ENCODE measurements at places on chromosomes 7 and 10.

DNA sequence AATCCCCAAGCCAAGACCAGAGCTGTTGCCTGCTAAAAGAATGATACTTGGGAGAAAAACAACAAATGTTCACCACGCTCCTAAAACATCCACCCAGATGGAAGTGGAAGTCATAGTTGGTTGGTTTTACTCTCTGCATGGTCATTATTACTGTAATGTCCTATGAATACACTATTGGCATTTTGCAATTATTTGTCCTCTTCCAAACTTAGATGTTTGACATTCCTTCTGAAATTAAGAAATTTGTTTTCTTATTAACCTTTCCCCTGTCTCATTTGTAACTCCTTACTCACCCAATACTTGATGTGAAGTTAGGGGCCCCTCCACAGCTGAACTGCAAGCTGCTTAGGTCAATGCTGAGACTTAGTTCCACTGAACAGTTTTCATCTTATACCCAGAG is 383.3 kb downstream of the INHBA start:
- DNase-seq: no peak

DNA sequence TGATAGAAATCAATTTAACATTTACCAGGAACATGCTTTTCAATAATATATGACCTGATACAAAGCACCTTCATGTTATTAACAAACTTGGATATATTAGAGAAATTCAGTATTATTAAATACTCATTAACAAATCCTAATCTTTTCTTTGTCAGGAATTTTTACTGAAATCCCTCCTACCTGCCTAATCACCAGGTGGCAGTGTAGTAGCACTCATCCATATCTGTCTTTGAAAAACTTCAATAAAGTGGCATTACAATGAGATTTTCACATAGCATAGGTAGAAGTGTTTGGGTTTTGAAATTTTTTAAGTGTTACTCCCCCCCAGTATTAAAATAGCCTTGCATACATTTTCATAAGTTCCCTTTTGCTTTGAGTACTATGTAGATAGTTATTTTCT is 1246.6 kb upstream of the LRRN3 start:
- no peak for DNase-seq

GRCh38 chr10:79138449-79139123 is 69.8 kb downstream of the ZMIZ1 start:
- no peak for DNase-seq

DNA sequence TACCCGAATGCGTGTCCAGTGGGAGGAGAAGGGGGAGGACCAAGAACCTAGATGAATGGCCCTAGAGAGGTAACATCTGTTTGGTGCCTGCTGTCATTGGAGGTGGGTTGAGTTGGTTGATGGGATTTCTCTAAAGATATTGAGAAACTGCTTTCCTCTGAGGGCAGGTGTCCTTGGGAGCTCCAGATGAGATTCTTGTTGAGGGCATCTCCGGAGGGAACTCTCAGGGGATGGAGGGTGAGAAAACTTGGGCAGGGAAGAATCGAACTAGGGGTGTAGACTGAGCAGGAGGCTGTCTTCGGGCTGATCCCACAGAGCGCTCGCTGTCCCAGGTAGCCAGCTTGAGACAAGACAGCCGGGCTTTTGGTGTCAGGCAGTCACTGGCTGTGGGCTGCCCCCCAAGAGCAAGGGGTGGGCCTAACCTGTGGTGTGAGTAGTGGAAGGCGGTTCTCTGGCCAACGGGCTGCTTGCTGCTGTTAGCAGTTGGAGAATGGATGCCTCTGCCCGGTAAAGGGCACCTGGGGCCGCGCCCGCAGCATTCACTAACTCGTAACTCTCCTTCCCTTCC is 3.7 kb downstream of the IRF5 start:
- DNase-seq: no peak

GRCh38 chr7:11760372-11760771 is 71.6 kb downstream of the THSD7A start:
- DNase-seq: peak; percentile 94

- DNase-seq: no peak
These were observed 265.7 kb upstream of the IMMP2L start for GRCh38 chr7:111827863-111828504.

DNA sequence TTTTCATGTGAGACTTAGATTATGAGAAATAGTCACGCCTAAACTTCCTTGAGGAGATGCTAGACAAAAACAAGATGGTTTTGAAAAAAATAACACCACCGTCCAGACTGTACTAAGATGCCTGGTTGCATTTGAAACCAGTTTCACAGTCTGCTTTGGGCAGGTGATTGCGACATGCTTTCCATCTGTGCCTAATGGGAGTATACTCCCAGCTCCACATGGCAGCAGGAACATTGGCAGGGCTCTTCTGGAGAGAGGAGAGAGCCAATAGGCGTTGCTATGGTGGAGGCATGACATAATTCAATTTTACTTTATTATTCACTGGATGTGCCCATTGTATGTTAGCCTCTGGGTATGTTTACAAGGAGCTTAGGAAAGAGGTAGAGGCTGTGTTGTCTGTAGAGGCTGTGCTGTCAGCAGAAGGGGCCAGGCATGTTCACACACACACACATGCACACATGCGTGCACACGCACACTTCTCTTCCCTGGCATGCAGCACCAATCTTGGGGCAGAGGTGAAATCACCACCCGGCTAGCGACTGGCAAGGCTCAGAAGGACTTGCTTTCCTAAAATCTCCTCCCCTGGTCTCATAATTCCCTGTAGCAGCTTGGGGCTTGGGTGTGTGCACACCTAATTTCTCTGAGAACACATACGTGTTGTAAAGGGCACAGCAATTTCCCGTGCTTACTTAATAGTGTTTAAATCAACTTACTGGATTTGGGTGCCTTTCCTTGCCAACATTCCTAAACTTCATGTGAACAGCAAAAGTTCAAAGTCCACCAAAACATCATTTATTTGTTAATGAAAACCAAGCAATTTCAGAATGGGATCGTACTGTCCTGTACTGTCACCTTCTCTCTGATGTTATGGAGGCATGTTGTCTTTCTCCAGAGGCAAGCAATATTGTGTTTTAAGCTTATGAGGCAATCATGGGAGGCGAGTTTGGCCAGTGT is 162.1 kb downstream of the TCF7L2 start:
- DNase-seq: no peak

- DNase-seq: no peak
These were observed 124.4 kb upstream of the NPS start for GRCh38 chr10:127424594-127425264.

GRCh38 chr10:32346551-32347362 is at the start of gene EPC1:
EPC1 (minus strand) TSS chr10:32347158; CDS start chr10:32346915, 243 bp downstream.
- DNase-seq: no peak

DNA sequence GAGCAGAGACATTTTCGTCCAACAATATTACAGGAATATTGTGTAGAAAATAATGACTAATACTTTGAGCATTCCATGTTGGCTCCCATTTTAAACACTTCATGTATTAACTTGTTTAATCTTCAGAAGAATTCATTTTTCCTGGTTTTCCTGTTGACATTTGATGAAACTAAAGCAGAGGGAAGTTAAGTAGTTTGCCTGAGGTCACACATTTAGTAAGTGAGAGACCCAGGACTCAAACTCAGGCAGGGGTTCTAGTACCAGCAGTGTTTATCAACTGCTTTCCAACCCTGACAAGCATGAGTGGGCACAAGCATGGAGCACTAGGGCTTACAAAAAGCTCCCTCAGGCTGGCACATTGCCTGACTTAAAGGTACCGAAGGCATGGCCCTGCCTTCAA is 719.1 kb downstream of the AUTS2 start:
- no peak for DNase-seq

DNA sequence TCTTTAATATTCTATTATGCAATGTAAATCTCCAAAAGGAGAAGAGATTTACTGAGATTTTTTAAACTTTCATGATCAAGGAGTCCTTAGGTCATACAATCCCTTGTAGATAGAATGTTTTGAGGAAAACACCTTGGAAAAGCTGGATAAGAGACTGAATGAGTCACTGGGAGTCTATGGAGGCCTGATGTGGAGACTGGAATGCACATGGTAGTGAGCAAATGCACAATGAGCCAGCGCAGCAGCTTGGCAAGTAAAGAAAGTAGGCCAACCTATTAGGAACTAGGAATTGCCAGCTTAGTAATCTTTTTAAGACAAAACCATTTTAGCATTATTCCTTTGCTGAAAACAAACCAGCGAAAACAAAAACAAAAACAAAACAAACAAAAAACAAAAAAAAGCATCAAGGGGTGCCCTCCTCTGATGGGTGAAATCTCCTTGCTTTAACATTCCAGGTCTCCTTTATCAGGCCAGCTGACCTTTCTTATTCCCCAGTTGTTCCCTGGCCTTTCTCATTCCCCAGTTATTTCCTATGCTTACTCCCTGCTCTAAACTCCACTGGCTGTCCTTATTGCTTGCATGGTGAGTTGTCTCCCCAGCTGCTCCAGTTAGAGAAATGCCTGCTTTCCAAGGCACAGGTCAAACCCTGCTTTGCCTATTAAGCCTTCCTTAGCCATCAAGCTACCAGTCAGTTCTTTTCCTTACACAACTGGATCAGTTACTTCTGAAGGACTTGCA is 135.8 kb downstream of the PLCE1 start:
- DNase-seq: no peak

DNA sequence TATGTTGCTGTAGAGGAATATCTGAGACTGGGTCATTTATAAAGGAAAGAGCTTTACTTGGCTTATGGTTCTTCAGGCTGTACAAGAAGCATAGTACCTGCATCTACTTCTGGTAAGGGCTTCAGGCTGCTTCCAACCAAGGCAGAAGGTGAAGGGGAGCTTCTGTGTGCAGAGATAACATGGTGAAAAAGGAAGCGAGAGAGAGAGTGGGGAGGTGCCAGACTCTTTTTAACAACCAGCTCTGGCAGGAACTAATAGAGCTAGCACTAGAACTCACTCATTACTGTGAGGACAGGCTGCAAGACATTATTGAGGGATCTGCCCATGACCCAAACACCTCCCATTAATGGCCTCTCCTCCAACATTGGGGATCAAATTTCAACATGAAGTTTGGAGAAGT is 94.5 kb downstream of the KIF20B start:
- no peak for DNase-seq

DNA sequence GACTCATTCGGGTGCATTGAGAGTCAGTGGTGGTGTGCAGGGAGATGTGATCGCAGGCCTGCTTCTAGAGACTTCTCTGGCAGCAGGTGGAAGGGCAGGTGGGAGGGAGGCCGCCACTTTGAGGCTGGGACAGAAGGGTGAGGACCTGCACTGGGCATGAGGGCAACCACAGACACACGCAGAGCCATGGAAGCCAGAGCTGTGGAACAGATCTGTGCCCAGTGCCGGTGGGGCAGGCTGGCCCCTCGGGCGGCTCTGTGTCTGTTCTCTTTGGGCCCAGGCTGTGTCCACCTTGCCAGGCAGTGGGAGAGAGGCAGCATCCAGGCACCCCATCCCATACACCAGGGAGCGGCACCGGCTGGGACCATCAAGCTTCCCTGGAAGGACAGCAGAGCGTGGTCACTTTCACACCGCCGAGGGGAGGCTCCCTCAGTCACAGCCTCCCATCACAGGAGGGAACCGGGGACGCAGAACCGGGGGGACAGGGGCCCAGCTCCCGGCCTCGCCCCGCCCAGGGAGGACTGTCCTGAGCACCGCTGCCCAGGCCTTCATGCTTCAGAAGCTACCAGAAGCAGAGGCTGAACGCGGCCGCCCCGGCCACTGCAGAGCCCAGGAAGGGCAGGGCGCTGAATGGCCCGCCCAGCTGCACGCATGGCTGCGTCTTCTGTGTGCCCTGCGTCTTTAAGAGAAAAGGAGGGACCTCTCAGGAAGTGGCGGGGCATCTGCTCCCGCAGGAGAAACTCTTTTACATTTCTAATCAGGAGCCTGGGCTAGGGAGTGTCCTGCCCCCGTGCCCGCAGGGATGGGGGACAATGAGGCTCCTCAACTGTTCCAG is 32.1 kb downstream of the EN2 start:
- no peak for DNase-seq

GRCh38 chr7:45454771-45455170 is 119.4 kb upstream of the ADCY1 start:
- DNase-seq: no peak

DNA sequence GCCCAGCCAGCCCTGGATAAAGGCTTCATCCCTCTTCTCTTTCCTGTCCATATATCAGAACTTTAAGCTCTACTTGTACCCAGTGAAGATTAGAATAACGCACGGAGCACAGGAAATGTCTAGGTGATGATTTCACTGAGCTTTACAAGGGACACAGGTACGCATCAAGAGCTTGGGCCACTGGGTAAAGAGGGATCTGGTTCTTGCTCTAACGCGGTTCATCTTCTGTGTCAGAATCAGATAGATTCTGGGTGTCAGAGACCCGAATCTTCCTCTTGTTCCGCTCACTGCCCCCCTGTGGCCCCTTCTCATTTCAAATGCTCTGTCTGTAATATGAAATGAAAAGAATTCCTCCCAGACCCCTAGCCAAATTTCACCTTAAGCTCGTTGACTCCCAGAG is 24.7 kb downstream of the IL2RA start:
- DNase-seq: no peak

DNA sequence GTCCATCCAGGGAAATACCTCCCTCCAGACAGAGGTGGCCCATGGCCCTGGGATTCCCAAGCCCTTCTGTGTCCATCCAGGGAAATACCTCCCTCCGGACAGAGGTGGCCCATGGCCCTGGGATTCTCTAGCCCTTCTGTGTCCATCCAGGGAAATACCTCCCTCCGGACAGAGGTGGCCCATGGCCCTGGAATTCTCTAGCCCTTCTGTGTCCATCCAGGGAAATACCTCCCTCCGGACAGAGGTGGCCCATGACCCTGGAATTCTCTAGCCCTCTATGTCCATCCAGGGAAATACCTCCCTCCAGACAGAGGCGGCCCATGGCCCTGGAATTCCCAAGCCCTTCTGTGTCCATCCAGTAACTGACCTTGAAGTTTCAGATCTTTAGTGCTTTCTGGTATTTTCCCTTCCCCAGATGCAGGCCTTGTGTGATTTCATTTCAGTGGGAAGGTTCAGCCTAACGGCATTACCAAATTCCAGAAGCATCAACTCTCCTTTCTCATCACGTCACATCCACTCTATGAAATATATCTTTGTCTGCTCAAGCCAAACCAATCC is 28.8 kb upstream of the DIP2C start:
- DNase-seq: no peak

- DNase-seq: no peak
These were observed 9.9 kb downstream of the TWIST1 start for GRCh38 chr7:19107356-19108146.

GRCh38 chr10:24363070-24363469 is 154.1 kb downstream of the KIAA1217 start:
- DNase-seq: no peak

- no peak for DNase-seq
These were observed 201.4 kb downstream of the HECW1 start for GRCh38 chr7:43313628-43314378.

DNA sequence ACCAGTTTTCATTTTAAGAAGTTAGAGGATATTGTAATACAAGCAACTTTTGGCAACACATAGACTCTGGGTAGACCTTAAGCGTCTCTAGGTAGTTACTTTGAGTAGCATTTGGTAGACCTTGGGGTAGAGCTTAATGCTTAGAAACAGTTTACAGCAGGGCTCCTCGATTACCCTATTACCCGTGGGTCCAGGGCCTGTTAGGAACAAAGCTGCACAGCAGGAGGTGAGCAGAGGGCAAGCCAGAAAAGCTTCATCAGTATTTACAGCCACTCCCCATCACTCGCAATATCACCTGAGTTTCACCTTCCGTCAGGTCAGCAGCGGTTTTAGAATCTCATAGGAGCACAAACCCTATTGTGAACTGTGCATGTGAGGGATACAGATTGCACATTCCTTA is 173.5 kb downstream of the TSPAN12 start:
- no peak for DNase-seq

Measured in NCI-H1417 treated with DMSO at 0.1 percent for 48 hours (cell line).